ENCODE measurements at places on chromosomes 4 and X. TPM values are rescaled to one million over a fixed set of nuclear protein-coding genes. Genes with fewer than 3 reads are reported as not detected.

BEX1 gene
- total RNA-seq = not detected

SYNPO2 gene
- 427 TPM for total RNA-seq

TCEAL8 gene
- 114 TPM for total RNA-seq

- no peaks in the 10 kb centered on the region for H3K36me3 ChIP-seq
- no peak overlapping the region for H3K27ac ChIP-seq
- no peaks in the 10 kb centered on the region for H3K27me3 ChIP-seq
- H3K4me3 ChIP-seq = no peak overlapping the region
Observed at GRCh38 chrX:74814681-74815080, 110.6 kb downstream of the NEXMIF start.

DNA sequence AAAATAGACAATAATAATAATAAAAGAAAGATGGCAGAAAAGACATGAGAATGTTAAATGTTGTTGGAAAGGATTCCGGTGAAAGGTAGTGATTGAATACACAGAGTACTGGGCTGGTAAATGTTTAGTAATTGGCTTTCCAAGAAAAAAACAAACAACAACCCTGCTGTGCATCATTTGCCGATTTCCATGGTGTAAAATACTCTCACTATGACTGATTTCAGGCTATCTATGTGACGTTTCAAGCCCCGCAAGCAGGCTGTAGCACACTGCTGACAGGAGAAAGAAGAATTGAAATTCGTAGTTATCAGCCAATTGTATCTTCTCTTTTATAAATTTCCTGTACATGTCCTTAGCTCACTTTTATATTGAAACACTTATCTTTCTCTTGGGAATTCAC lies 13.6 kb upstream of the SEPTIN6 start:
- H3K27me3 ChIP-seq = no peaks in the 10 kb centered on the region
- H3K36me3 ChIP-seq = no peaks in the 10 kb centered on the region
- DNase-seq = no peak
- H3K4me3 ChIP-seq = no peak overlapping the region
- H3K4me1 ChIP-seq = no peaks in the 10 kb centered on the region

HSD17B11 gene
- total RNA-seq = 47.8 TPM

GRCh38 chr4:111031596-111031995 lies 408.7 kb upstream of the PITX2 start:
- H3K4me1 ChIP-seq = no peaks in the 10 kb centered on the region
- H3K4me3 ChIP-seq = no peak overlapping the region
- H3K27me3 ChIP-seq = no peaks in the 10 kb centered on the region
- no peak overlapping the region for H3K27ac ChIP-seq
- DNase-seq = no peak
- H3K36me3 ChIP-seq = no peaks in the 10 kb centered on the region

GRCh38 chrX:9871701-9872268 lies 85.6 kb downstream of the SHROOM2 start:
- no peak overlapping the region for H3K27ac ChIP-seq
- no peak overlapping the region for H3K4me3 ChIP-seq
- no peaks in the 10 kb centered on the region for H3K27me3 ChIP-seq
- DNase-seq = no peak

- no peak overlapping the region for H3K27ac ChIP-seq
- H3K4me1 ChIP-seq = no peaks in the 10 kb centered on the region
- H3K4me3 ChIP-seq = no peak overlapping the region
- H3K36me3 ChIP-seq = no peaks in the 10 kb centered on the region
- H3K27me3 ChIP-seq = no peaks in the 10 kb centered on the region
Observed at GRCh38 chrX:56343664-56344063, 111.5 kb downstream of the KLF8 start.

GRCh38 chr4:139279760-139280620 lies at the start of gene MGARP:
MGARP (minus strand) TSS chr4:139280225; CDS start chr4:139280158, 67 bp downstream.
- DNase-seq = no peak
- H3K4me1 ChIP-seq = peaks cover 17% of the 10 kb centered on the region
- peak within 1 kb of the TSS; percentile 62 for H3K4me3 ChIP-seq
- no peak within 1 kb of the TSS for H3K27ac ChIP-seq
- no peaks in the 10 kb centered on the region for H3K36me3 ChIP-seq

CCDC158 gene
- total RNA-seq = not detected

TMPRSS11B gene
- total RNA-seq = not detected

- no peaks in the 10 kb centered on the region for H3K36me3 ChIP-seq
- no peak overlapping the region for H3K4me3 ChIP-seq
- DNase-seq = peak; percentile 7
- H3K4me1 ChIP-seq = no peaks in the 10 kb centered on the region
Observed at GRCh38 chr4:146545102-146545501, 23.4 kb upstream of the SLC10A7 start.

GRCh38 chr4:138555584-138555983 lies 313.4 kb upstream of the SLC7A11 start:
- DNase-seq = no peak
- no peaks in the 10 kb centered on the region for H3K4me1 ChIP-seq
- no peaks in the 10 kb centered on the region for H3K27me3 ChIP-seq
- H3K4me3 ChIP-seq = no peak overlapping the region

- H3K4me3 ChIP-seq = no peak overlapping the region
- no peak overlapping the region for H3K27ac ChIP-seq
- no peak for DNase-seq
- H3K4me1 ChIP-seq = no peaks in the 10 kb centered on the region
- H3K36me3 ChIP-seq = no peaks in the 10 kb centered on the region
- no peaks in the 10 kb centered on the region for H3K27me3 ChIP-seq
Observed at GRCh38 chr4:134999169-134999568, 797.6 kb upstream of the PABPC4L start.

EXOC1L gene
- not detected for total RNA-seq

WDR17 gene
- total RNA-seq = 6.6 TPM

DNA sequence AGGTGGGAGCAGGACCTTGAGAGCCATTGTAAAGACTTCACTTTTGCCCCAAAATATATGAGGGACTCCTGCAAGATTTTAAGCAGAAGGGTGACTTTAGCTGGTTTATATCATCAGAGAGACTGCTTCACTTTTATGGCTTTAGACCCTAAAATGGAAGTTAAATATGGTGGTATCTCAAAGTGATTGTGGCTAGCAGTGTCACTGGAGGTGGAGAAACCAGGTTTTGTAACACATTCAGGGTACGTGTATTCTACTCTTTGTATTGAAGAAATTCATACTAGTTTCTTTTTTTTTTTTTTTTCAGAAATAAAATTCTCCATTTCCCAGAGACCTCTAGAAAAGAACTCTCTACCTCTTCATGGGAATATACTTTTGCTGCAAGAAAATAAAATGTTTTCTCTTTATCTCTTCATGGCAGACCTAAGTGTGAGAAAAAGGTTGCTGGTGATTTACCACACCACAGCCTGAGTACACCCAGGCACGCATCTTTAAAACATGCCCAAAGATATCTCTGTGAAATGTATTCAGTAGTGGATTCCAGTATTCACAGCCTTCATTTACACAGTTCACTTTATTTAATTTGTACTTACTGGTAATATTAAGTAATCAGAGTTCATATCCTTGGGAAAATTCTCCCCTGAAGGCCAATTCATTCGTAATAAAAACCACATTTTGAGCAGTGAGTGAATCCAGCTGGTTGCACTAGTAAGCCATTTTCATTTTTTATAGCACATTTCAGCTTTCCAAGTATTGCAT lies 74.3 kb upstream of the GUCY1A1 start:
- no peaks in the 10 kb centered on the region for H3K4me1 ChIP-seq
- no peaks in the 10 kb centered on the region for H3K36me3 ChIP-seq
- H3K27ac ChIP-seq = peak overlapping the region; percentile 63
- peak; percentile 84 for DNase-seq

- H3K4me1 ChIP-seq = no peaks in the 10 kb centered on the region
- DNase-seq = no peak
- H3K27ac ChIP-seq = no peak overlapping the region
- no peaks in the 10 kb centered on the region for H3K36me3 ChIP-seq
- H3K27me3 ChIP-seq = no peaks in the 10 kb centered on the region
Observed at GRCh38 chrX:26470941-26471340, 255.0 kb downstream of the MAGEB5 start.

- H3K4me1 ChIP-seq = peaks cover 19% of the 10 kb centered on the region
- H3K27me3 ChIP-seq = peaks cover 3% of the 10 kb centered on the region
- no peaks in the 10 kb centered on the region for H3K36me3 ChIP-seq
Observed at GRCh38 chrX:153488231-153488914, 6.4 kb upstream of the BGN start.

DNA sequence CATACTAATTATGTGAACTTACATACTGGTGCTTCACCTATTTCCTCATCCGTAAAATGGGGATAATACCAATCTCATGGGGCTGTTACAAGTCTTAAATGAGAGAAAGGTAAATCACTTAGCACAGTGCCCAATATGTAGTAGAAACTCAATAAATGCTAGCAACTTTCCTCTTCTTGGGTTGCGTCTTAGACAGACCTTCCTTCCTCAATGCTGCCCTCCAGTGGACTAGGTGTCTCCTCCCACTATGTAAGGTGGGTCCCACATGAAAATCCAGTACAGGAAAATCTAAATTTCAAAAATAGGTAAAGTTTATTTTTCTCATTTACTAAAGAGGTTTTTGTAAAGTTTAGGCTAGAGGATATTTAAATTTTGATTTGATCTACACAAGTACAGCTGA lies 20.6 kb downstream of the ZDHHC9 start:
- no peak overlapping the region for H3K4me3 ChIP-seq
- H3K27me3 ChIP-seq = no peaks in the 10 kb centered on the region
- H3K27ac ChIP-seq = no peak overlapping the region
- no peaks in the 10 kb centered on the region for H3K4me1 ChIP-seq
- H3K36me3 ChIP-seq = peaks cover 36% of the 10 kb centered on the region

LEF1 gene
- total RNA-seq = 11.0 TPM

DNA sequence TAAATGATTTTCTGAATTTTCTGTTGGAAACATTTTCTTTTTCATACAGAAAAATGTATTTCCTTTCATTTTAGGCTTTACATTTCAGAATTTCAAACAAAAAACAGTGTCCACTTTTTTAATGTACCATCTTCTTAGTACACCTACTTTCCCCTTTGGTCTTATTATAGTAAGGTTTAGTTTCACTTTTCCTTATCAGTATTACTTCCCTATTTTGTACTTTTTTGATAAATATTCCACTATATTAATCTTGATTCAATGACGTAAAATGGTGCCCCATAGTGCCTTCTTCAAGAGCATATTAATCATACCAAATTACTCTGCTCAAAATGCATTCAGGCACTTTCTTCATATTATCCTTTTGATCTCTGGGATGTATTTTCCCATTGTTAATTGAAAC lies 52.5 kb downstream of the BANK1 start:
- no peaks in the 10 kb centered on the region for H3K4me1 ChIP-seq
- no peaks in the 10 kb centered on the region for H3K36me3 ChIP-seq
- no peaks in the 10 kb centered on the region for H3K27me3 ChIP-seq
- no peak for DNase-seq
- no peak overlapping the region for H3K27ac ChIP-seq

FAM47C gene
- not detected for total RNA-seq

DNA sequence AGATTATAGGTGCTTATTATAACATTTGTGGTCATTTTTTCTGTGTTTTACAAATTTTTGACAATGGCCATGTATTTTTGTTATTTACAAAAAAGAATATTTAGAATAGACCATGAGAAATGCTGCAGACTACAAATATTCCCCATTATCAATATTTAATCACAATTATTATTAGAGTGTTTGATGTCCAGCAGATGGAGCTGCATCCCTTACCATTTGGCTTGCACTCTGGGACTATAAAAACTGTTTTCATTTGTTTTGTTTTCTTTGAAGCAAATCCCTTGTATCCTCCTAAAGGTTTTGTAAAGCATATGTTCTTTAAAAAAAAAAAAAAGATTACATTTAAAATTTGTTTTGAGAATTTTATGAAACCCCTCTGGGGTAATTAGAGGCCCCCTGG lies 85.6 kb upstream of the CXorf66 start:
- no peak overlapping the region for H3K27ac ChIP-seq
- H3K27me3 ChIP-seq = no peaks in the 10 kb centered on the region
- no peaks in the 10 kb centered on the region for H3K36me3 ChIP-seq
- DNase-seq = peak; percentile 32

DNA sequence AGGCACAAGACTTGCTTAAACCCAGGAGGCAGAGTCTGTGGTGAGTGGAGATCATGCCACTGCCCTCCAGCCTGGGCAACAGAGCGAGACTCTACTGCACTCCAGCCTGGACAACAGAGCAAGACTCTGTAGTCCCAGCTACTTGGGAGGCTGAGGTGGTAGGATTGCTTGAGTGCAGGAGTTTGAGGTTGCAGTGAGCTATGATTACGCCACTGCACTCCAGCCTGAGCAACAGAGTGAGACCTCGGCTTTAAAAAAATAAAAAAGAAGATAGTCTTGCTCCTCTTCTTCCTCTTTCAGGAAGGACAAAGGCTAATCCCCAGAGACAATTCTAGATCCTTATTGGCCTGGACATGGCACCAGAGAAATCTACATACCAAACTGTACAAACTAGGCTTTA lies 5.7 kb upstream of the PPEF2 start:
- H3K4me1 ChIP-seq = no peaks in the 10 kb centered on the region
- H3K4me3 ChIP-seq = no peak overlapping the region
- H3K36me3 ChIP-seq = no peaks in the 10 kb centered on the region

DNA sequence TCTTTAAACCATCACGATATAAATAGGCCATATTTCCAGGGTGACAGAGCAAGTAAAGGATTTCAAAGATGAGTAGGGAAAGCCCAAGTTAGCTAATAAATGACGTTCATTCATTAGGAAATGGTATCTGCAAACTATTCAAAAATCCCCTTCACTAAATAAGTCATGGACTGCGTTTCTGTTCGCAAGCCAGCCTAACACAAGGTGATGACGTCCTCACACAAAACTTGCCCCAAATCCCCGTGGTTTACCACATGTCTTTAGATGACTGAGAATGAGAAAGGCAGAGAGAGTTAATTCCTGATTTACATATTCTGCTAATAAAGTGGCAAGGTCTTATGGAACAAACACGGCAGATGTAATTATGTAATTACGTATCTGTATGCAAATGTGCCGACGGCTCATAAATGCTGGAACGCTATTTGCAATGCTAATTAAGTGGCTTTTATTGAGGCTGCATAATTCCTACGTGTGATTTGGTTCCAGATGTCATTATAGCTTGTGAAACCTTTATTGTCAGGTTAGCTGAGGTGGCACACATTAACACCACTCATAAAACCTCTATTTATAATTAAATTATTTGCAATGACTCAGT lies 437.7 kb upstream of the FRG1 start:
- no peak for DNase-seq

Measured in stomach (tissue), 19 donors.